ENCODE measurements at places on chromosomes 7 and 10.

DNA sequence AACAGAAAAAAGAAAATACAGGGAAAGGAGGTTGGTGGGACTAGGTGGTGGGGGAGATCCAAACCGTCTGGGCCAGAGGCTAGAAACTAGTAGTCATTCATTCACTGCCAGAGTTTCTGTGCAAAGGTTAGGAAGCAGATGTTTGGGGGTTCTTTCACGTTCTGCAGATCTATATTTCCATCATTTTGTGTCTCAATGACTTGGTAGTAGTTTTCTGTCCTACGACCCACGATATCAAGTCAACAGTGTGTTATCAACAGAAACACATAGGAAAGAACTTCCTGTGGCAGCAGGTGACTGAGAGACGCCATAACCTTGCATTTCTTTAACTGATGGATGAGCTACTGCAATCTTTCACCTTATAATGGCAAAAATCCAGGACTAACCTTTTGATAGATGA, 1.8 kb downstream of the CEP55 start:
- DNase-seq = no peak

- DNase-seq = no peak
These were observed 15.9 kb downstream of the SRGN start for GRCh38 chr10:69103784-69104183.

GRCh38 chr10:120514035-120514620, 57.1 kb downstream of the PLPP4 start:
- DNase-seq = no peak

- DNase-seq = no peak
These were observed 69.3 kb upstream of the NPY start for GRCh38 chr7:24214670-24215069.

- DNase-seq = no peak
These were observed 7.3 kb downstream of the SRRT start for GRCh38 chr7:100882201-100882600.

GRCh38 chr7:1673581-1674118, 3.6 kb downstream of the ELFN1 start:
- no peak for DNase-seq

DNA sequence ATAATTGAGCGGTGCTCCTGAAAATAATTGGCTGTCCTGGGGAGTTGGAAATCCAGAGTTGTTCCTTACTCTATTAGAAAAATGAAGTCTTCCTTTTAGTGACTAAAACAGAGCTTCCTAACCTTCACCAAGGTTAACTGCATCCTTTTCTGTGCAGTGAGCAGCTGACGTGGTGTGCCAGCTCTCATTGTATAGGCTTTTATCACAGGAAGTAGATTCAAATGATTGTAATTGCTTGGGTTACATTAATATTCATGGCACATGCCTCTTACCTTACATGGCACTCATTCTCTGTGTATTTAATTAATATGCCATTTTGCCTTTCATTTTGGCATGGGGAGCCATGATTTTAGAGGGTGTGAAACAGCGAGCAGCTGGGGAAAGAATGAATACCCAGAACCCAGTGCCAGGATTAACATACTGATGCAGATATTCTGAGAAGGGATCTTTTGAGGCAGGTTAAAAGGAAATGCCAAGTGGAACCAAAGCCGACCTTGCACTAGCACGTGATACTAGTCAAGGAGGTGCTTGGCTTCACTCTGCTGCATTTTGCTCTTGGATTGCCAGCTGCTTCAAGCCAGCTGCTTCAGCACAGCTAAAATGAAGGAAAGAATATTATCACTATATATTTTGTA, 115.3 kb downstream of the ST7 start:
- no peak for DNase-seq
